ENCODE measurements at places on chromosomes 1 and 21.

DNA sequence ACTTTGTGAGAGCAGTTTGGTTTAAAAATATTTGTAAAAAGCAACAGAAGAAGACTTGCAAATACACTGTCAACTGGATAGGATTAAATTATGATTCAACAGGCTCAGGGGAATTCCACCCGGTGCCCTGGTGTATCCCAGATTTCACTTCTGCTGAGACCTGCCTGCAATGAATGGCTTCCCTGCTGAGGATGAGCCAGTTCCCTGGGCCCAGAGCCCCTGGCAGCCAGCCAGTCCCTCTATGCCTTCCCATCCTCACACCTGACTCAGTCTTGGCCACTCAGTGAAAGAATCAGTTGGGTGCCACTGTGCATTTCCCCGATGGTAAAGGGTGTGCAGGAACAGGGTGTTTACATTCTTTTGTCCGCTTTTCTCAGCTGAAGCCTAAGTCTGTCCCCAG, 64.4 kb downstream of the KCTD3 start:
- no peak for DNase-seq

- DNase-seq = no peak
Measured at GRCh38 chr1:24142546-24143534, at the start of gene IL22RA1. Gene IL22RA1 (minus strand): TSS chr1:24143140. CDS start chr1:24143082, 58 bp downstream.

DNA sequence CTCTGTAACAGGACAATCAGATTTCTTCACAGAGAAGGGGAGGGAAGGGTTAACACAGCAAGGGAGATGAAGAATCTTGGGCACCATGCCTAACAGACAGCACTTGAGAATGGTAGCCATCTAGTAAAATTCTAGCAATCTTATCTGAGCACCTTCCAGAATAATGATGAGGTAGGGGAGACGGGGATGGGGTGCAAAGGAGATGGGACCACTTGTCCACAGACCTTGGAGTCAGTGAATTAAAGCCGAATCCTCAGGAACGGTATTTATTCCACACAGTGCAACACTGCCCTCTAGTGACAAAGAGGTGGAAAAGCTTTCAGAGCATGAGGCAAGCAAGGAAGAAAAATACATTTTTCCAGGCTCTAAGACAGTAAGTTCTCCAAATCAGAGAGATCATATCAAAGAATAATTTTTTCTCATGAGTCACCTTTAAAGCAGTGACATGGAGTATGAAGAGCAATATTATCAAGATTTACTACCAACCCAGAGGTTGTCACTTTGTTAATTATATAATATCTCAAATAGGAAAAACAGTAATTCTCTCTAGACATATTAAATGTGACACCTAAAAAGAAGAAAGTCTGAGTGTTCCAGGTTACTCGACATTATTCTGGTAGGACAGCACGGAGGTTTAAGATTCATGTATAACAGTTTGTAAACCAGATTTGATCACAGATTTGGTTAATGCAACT, 43.3 kb upstream of the LPAR3 start:
- peak; percentile 71 for DNase-seq

DNA sequence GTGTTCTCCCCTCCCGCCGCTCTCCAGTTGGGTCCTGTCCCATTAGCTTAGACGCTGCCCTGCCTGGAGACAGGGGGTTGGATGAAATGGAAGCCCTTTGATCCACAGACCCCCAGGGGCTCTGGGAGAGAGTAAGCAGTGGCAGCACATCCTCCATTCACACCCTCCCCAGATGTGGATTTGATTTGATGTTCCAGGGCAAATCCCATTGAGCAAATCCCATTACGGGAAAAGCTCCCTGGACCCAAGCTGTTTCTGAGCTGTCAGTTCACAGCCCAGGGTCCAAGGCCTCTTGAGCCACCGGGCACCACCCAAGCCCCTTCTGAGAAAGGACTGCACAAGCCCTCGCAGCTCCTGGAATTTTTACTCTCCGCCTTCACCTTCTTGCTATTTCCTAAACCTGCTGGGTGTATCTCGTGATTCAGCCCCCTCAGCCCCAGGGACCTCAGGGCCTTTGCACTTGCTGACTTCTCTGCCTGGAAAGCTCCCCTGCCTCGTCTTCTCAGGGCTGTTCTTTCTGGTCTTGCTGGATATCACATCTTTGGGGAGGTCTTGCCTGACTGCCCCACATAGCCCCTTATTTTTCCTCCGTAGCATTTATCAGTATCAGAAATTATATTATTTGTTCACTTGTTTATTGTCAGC, 101.1 kb downstream of the PAX7 start:
- DNase-seq = no peak

DNA sequence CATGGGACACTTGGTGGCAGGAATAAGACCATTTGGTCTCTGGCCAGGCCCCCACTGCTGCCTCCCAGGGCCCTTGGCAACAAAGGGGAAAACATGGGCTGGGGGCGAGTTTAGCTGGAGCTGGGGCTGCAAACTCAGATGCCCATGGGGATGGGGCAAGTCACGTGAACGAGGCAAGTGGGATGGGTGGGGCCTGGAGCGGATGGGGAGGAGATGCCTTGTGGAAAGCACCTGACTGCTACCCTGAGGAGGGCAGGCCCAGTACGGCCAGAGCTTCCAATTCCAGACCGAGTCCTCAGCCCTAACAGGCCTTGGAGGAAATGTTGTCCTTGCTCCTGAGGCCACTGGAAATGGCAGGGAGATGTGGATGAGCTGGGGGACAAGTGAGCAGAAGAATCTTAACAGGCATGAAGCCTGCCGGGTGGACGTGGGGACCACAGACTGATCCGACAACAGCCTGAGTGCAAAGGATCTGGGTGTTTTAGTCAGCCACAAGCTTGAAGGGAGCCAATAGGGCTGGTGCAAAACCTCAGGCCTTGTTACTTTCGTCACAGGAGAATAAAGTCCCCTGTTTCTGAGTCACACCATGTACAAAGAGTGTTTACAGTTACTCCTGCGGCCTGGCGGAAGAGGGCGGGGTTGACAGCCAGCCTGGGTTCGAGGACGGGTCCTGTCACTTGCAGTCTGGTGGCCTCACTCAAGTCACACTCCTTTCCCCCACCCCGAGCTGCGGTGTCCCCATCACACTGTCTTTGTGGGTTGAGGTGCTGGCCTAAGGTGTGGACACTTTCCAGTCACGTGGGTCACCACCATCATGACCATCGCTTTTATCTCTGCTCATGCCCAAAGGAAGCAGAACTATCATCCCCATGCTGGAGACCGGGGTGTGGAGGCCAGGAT, 19.1 kb downstream of the RUNX3 start:
- DNase-seq = no peak

- DNase-seq = no peak
Measured at GRCh38 chr1:230345139-230345885, 80.8 kb downstream of the PGBD5 start.

GRCh38 chr21:41973861-41974751, 20.3 kb upstream of the C2CD2 start:
- DNase-seq = no peak

DNA sequence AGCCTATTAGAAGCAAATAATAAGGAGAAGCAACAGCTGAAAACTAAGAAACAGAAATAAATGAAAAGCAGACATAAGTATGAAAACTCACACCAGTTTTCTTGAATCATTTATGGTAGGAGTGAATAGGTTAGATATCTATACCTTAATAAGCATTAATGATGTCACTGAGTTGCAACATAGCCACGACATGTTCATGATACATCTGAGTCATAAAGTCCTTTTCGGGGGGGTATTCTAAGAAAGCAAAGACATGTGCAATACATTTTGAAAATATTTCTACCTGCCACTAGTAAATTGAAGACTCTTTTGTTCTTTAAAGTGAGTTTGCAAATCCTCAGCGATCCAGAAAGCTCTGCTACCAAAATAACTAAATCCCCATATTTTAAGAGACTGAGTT, 7.2 kb downstream of the CD34 start:
- DNase-seq = no peak

- DNase-seq = no peak
Measured at GRCh38 chr1:244614113-244614836, 38.7 kb upstream of the DESI2 start.

DNA sequence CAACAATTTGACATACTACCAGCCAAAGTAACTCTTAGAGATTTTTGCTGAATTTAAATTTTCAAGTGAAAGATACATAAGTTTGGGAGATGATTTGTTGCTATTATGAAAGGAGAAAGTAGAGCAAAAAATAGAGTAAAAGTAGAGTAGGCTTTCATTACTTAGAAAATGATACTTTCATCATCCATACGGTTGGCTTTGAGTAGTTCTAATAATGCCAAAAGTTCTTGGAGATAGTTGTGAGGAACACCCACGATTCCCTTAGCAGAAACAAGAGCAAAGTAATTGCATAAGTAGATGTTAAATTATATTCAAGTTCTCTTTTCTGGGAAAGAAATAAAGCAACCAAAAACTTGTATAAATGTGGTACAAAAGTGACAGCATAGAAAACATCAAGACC, 95.0 kb upstream of the VAV3 start:
- no peak for DNase-seq

- DNase-seq = no peak
Measured at GRCh38 chr1:41709873-41710272, 208.8 kb downstream of the HIVEP3 start.

- no peak for DNase-seq
Measured at GRCh38 chr1:183267646-183268431, 81.8 kb downstream of the LAMC2 start.

GRCh38 chr21:45316871-45317397, 29.2 kb upstream of the POFUT2 start:
- no peak for DNase-seq

GRCh38 chr1:167916766-167917511, 3.0 kb upstream of the ADCY10 start:
- DNase-seq = no peak

GRCh38 chr1:245822996-245823395, 668.2 kb downstream of the KIF26B start:
- DNase-seq = no peak

- peak; percentile 32 for DNase-seq
Measured at GRCh38 chr1:108560189-108560873, 431 bp downstream of the EEIG2 start.

DNA sequence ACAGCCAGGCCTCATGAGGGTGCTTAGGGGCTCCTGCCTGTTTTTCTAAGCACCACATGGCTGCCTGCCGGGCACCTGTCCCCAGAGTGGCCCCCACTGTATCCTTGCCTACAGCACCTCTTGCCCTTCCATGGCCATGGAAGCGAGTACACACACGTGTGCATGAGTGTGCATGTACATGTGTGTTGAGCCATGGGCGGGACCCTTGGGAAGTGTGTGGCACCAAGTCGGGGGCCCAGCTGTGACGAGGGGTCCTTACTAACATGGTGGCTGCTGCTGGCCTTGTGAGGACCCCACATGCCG, 25.8 kb downstream of the KRTAP10-1 start:
- no peak for DNase-seq

DNA sequence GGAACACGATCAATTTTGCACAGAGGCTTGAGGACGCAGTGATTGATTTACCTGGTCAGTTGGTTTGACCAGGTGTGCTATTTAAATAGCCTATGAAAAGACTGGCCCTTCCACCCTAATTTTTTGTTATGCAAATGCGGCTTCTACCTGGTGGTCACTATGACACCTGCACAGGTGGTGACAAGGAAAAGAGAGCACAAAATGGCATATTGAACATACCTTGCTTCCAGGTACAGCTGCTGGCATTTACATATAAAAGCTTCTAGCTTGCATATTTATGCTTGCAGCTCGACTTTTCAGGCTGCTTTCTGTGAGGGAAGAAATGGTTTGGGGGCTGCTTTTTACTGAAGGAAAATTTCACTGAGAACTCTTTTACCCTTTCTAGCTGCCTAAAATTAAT, 15.3 kb upstream of the FMO4 start:
- no peak for DNase-seq

DNA sequence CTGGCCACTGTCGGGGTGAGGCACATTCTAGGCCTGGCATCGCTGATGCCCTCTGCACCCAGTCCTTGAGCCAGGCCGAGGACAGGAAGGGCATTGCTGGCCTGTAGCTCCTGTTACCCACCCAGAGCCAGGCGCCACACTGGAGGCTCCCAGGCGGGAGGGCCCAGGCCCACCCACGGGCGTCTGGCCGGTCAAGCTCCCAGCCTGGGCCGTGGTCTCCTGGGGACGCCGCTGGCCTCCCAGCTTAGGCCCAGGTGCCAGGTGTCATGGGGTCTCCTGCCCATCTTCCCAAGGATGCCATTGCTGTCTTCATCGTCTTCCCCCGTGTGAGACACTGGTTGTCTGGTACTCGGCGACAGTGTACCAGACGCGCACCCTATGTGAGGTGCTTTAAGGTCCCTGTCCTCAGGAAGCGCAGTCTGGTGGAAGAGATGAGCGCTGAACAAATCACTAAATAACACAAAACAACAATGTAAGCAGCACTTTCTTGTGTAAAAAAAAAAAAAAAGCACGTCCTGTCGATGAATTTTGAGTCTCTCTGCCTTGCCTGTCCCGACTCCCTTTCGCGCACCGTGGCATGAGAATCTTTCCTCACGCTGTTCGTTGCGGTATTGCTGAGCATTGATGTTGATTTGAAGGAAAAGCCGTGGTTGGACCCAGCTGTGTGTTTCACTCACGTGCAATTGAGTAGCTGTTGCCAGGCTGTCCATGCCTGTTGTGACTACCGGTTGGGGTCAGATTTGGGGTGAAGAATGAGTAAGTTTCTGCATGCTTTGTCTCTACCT, 27.0 kb upstream of the TRAPPC10 start:
- no peak for DNase-seq

GRCh38 chr1:201480231-201481003, 11.4 kb upstream of the PHLDA3 start:
- peak; percentile 56 for DNase-seq

DNA sequence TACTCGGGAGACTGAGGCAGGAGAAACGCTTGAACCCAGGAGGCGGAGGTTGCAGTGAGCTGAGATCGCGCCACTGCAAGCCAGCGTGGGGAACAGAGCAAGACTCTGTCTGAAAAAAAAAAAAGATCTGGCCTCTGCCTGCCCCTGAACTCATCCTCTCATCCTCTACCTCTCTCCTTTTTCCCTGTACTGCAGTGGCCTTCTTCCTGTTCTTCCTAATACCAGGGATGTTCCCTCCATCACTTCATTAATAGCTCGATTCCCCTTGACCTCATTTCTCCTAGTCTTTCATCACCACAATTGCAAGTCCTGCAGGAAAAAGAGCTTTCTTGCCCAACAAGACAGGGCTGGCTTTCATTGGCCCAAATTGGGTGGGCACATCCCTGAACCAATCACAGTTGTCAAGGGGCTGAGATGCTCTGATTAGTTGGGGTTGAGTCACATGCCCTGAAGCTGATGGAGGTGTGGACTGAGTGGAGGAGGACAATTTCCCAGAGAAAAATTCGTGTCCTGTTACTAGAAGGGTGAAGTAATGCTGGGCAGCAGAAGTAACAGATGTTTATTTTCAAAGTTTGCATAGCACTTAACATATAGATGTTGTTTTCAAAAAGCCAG, 86.8 kb upstream of the PUM1 start:
- no peak for DNase-seq

- DNase-seq = no peak
Measured at GRCh38 chr1:197173571-197174507, 27.4 kb upstream of the ASPM start.

DNA sequence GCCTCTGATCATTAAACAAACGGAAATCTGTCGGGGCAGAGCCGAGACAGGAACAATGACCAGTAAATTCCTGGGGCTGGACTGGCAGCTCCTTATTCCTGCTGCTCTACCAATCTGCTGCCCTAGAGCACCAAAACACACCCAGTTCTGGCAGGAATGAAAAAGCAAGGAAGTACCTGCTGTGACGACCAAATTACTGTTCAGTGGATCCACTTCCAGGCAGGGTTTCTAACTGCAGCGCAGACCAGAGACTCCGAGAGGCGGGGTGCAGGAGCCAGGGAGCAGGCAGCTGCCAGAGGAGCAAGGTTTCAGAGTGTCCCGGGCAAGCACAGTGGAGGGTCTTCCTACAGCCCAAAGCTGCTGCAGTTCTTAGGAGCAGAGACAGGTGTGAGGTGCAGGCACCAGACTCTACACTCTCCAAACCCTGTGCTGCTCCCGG, 32.4 kb downstream of the KANK4 start:
- DNase-seq = no peak

GRCh38 chr1:200628223-200628881, 7.8 kb upstream of the KIF14 start:
- no peak for DNase-seq
